ENCODE measurements at places on chromosomes 13 and 19.
A peak's percentile ranks its signal among the peaks of the same experiment; 100 is the strongest.

DNA sequence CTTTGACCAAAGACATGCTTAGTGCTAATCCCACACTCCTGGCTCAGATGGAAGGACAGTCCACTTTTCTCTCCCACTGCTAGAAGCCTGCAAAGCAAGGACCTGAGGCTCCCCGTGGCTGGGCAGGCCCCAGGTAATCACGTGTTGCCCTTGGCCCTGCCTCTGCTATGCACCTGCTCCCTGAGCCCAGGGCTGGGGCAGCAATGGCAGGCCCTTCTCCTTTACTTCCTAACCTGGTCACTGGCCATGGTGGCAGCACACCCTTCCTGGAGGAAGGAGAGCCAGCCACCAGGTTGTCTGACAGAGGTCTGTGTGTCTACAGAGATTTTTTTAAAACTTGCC is 27.9 kb upstream of the ZNF492 start:
- DNase-seq, result no peak

DNA sequence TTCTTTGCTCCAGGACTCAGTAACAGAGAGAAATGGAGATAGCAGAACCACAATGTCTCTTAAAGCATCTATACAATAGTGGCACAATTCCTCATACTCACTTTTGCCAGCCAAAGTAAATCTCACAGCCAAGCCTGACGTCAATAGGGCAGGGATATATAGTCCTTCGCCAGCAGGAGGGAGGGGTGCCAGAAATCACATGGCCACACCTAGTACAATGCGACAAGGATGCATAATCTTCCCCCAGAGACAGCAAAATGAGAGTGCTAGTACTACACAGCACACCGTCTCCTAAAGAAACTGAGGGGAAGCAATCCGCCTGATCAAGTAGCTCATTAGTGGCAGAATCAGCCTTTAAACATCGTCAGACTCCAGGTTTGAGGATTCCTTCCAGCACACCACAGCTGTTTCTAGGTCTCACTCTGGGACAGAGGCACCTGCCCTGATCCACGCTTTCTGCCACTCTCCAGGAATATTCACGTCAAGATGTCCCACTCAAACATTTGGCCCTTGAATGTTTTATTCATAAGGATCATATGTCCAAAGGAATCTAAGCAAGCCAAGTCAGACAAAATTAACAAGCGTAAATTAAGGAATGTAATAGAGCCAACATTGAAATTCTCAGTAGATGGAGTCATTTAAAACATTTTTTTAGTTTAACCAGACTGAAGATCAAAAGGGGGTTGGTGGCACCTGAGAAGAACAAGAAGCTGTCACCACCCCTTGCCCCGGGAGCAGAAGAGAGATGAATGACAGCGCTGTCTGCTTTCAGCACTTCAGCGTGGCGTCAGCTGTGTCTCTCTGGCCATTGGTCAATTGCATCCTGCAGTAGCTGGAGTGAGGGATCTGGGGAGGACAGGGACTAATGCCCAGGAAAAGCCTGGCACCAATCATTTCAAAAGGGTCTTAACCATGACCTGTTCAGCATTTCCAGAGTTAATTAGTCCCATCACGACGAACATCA is 63.5 kb upstream of the SERP2 start:
- DNase-seq, result peak; percentile 7

DNA sequence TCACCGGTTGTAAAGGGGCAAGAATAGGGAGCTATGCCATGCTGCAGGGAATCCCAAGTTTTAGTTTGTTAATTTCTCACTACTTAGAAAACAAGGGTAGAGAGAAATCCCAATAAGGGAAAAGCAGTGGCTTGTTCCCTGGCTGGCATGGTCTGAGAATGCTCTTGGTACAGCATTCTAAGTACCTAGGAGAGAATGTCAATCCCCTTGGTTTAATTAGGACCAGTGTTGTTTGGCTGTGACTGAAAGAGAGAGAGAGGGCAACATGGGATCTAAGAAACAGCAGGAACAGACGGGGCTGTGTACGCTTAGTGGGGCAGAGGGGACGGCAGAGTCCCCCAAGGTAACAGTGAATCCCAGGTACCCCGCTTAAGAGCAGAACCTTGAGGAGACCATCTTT is 228.8 kb downstream of the PCDH9 start:
- DNase-seq, result no peak

DNA sequence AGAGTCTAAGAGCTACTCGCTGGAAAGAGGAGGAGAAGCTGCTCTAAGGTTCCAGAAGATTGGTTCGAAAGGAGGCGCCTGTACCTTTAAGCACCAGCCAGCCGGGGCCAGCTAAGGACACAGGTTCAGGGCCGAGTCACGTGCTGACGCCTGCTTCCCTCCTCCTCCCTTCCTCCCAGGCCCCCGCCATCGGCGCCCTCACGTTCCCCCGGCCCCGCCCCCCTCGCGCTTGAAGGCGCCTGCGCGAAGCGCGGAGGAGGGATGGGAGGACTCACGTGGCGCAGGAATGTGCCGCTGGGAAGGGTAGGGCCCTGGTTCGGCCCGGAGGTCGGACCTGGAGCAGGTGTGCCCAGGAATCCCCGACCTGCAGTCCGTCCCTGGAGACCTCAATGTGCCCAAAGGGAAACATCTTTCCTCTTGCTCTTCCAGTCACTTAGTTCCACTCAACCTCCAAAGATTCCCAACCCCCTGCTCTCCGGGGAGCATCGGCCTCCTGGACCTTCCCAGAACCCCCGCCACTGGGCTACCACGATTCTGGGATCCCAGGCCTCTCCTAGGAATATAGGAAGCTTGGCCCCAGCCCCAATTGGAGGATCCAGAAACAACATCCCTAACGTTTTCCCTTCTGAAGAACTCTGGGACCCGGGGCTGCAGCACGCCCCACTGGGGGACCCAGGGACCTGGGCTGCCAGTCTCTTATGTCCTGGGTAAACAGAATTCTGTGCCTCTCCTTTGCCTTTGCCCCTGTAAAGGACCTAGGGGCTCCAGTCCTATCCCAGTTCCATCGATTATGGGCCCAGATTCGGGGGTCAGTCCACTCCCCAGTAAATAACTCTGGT is 2.5 kb downstream of the DBP start:
- peak; percentile 93 for DNase-seq

GRCh38 chr19:55312621-55313512 is 12.3 kb downstream of the TMEM150B start:
- no peak for DNase-seq

DNA sequence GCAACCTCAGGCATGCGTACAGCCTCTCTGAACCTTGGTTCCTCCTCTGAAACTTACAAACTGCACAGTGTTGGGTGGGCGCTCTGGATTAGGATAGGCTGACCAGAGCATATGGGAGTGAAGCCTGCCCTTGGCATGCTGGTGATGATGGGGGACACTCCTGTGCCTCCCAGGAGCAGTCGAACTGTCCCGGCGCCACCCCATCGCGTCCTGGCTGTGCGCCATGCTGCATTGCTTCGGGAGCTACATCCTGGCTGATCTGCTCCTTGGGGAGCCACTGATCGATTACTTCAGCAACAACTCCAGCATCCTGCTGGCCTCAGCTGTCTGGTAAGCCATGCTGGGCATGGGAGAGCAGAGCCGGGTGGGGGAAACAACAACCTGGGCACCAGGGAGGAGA is 18.9 kb downstream of the TMEM38A start:
- no peak for DNase-seq

GRCh38 chr19:14118165-14119051 is 846 bp upstream of the PRKACA start:
- peak; percentile 91 for DNase-seq

- DNase-seq, result no peak
Measured at GRCh38 chr19:8233370-8233769, 24.2 kb downstream of the CERS4 start.

- DNase-seq, result no peak
Measured at GRCh38 chr19:17758515-17758914, 7.2 kb downstream of the FCHO1 start.

DNA sequence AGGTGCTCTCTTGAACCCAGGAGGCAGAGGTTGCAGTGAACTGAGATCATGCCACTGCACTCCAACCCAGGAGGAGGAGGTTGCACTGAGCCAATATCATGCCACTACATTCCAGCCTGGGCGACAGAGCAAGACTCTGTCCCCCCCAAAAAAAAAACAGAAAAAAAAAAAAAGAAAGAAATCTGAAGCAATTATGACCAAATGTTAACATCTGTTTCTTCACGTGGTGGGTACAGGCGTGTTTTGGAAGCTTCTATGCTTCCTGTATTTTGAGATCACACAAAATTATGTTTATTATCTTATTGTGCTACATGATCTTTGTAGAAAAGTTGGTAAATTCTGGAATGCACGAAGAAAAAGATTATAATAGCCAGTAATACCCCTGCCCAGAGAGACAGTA is 2.7 kb upstream of the ACP5 start:
- DNase-seq, result no peak

- no peak for DNase-seq
Measured at GRCh38 chr13:114235697-114236096, 1.0 kb downstream of the CDC16 start.

DNA sequence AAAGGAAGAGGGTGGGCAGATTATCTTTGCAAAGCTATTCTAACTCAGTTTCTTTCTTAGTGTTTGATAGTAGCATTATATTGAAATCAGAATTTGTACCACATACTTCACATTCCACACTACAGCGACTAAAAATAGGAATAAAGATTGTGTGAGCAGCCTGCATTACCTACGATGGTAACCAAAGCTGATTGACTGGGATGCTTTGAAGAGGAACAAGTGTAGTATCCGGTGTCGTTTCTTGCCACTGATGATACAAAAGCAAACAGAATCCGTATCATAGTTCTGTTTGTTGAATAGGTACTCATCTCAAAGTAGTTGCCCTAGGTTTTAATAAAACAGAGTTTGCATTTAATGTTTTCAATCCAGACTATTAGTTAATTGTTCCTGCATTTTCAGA is 51.2 kb downstream of the FLT3 start:
- DNase-seq, result no peak

- DNase-seq, result no peak
Measured at GRCh38 chr13:110575322-110576069, 14.0 kb upstream of the RAB20 start.

- DNase-seq, result no peak
Measured at GRCh38 chr13:75359266-75359665, 122.7 kb downstream of the TBC1D4 start.

DNA sequence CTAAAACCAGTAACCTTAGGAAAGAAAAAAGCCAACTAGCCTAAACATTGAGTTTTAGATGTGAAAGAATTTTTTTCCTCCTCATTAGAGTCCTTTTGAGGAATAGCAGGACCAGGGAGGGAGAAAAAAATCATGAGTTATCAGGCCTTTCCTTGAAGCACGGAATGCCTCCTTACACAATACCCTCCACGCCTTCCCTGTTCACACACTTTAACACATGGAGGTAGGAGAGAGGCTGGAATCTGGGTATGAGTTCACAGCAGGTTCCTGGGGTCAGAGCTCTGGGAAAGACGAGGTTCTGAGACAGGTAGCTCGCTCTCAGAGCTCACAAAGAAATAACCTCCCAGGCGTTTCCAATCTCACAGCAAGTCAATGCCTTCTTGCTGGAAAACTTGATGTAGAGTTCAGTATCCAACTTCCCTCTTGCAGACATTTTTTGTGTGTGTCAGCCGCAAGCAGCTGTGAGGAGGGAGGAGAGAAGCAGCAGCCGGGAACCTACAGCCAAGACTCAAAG is 716 bp downstream of the ZNF573 start:
- DNase-seq, result no peak

DNA sequence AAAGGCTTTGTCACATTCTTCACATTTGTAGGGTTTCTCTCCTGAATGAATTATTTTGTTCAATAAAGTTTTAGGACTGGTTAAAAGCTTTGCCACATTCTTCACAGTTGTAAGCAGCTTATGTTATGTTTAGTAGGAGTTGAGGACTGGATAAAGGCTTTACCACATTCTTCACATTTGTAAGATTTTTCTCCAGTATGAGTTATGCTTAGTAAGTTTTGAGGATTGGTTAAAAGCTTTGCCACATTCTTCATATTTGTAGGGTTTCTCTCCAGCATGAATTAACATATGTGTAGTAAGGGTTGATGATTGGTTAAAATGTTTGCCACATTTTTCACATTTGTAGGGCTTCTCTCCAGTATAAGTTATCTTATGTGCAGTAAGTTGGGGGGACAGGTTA is 79.9 kb downstream of the ZNF431 start:
- no peak for DNase-seq

DNA sequence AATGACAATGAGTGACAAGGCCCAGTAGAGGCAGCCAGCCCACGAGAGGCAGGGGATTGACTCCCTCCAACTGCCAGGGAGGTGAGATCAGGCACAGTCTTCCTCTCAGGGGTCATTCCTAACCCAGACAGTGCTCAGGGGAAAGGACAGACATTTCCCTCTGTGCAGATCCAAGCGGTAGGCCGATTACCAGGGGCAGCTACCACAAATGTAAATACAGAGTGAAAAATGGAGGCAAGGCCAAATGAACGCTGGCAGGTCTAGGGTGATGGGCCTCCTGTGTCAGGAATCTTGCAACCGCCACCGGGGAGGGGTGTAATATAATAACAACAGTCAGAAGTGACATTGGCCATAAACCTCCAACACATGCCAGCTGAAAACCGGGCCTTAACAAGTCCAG is 881.4 kb downstream of the UQCRFS1 start:
- DNase-seq, result no peak

- no peak for DNase-seq
Measured at GRCh38 chr13:101502618-101503017, 50.1 kb downstream of the ITGBL1 start.

DNA sequence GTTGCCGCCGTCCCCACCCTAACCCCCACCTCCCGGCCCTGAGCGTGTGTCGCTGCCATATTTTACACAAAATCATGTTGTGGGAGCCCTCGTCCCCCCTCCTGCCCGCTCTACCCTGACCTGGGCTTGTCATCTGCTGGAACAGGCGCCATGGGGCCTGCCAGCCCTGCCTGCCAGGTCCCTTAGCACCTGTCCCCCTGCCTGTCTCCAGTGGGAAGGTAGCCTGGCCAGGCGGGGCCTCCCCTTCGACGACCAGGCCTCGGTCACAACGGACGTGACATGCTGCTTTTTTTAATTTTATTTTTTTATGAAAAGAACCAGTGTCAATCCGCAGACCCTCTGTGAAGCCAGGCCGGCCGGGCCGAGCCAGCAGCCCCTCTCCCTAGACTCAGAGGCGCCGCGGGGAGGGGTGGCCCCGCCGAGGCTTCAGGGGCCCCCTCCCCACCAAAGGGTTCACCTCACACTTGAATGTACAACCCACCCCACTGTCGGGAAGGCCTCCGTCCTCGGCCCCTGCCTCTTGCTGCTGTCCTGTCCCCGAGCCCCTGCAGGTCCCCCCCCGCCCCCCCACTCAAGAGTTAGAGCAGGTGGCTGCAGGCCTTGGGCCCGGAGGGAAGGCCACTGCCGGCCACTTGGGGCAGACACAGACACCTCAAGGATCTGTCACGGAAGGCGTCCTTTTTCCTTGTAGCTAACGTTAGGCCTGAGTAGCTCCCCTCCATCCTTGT is 6.4 kb downstream of the YIPF2 start:
- no peak for DNase-seq

Data from C1 segment of cervical spinal cord (tissue), 14 donors.